Activated naive CD8-positive, alpha-beta T cell treated with anti-CD3 and anti-CD28 coated beads for 36 hours (primary cell): ENCODE measurements at places on chromosomes 4 and X. TPM values are rescaled to one million over a fixed set of nuclear protein-coding genes. Genes with fewer than 3 reads are reported as not detected.

DNA sequence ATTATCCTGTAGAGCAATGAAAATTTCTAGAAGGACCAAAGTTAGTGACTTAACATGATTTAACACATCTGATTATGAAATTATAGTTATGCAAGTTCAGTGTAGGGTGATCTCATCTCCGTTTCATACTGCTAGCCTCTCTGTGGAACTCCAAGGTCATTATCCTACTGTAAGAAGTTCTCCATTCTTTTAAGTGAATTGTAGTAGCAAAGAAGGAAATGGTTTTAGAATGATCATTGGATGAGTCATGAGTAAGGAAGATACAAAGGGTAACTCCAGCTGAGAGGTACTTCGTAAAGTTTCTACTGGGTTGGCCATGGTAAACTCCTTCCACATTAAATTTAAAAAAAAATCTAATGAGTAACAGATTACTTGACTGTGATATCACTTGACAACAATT is 215.0 kb upstream of the GIMD1 start:
- H3K4me1 ChIP-seq = no peaks in the 10 kb centered on the region
- no peak overlapping the region for H3K27ac ChIP-seq
- H3K4me3 ChIP-seq = no peak overlapping the region
- H3K36me3 ChIP-seq = no peaks in the 10 kb centered on the region
- DNase-seq = no peak

GRCh38 chr4:165079476-165079875 is 25.8 kb downstream of the TRIM75 start:
- DNase-seq = no peak
- H3K27ac ChIP-seq = no peak overlapping the region
- H3K4me3 ChIP-seq = no peak overlapping the region
- H3K27me3 ChIP-seq = no peaks in the 10 kb centered on the region
- H3K36me3 ChIP-seq = peaks cover 10% of the 10 kb centered on the region
- no peaks in the 10 kb centered on the region for H3K4me1 ChIP-seq

GRCh38 chr4:70704931-70705182 is 16.5 kb downstream of the UTP3 start:
- H3K27me3 ChIP-seq = no peaks in the 10 kb centered on the region
- H3K4me3 ChIP-seq = peak overlapping the region; percentile 55

Gene NBDY
- total RNA-seq = 50.0 TPM

DNA sequence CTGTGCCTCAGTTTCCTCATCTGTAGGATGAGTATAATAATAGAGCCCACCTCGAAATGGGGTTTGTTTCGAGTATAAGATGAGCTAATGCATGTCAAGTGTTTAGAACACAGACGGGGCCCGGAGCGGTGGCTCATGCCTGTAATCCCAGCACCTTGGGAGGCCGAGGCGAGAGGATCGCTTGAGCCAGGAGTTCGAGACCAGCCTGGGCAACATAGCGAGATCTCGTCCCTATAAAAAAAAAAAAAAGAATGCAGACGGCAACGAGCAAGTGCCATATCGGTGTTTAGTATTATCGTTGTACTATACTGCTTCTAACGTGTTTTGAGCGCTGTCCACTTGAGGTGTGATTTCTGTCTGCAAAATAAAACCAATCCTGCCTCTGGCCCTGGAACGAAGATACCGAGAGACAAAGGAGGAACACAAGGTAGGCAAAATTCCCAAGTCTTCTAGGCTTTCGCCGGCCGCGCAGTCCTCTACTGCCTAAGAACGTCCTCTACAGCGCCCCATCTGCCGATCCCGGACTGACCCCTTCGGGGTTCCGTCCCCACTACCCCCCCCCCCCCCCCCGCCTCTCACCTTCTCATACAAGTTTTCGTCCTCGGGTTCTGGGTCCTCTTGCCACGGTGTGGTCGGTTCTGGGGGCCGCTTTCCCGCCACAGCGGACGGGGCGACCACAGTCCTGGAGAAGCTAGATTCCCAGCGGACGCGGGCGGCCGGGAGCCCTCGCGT is 442 bp downstream of the NDUFB11 start:
- H3K36me3 ChIP-seq = peaks cover 47% of the 10 kb centered on the region
- H3K4me3 ChIP-seq = peak overlapping the region; percentile 97
- peaks cover 19% of the 10 kb centered on the region for H3K4me1 ChIP-seq
- no peak for DNase-seq
- H3K27ac ChIP-seq = peak overlapping the region; percentile 99
- no peaks in the 10 kb centered on the region for H3K27me3 ChIP-seq

- H3K27me3 ChIP-seq = no peaks in the 10 kb centered on the region
- H3K4me3 ChIP-seq = no peak overlapping the region
- H3K4me1 ChIP-seq = no peaks in the 10 kb centered on the region
- H3K27ac ChIP-seq = no peak overlapping the region
- H3K36me3 ChIP-seq = no peaks in the 10 kb centered on the region
Measured at GRCh38 chr4:70356185-70356584, 4.4 kb upstream of the SMR3A start.

Gene PLXNB3
- total RNA-seq = 4.2 TPM

Gene POU3F4
- not detected for total RNA-seq

- no peaks in the 10 kb centered on the region for H3K4me1 ChIP-seq
- H3K27ac ChIP-seq = no peak overlapping the region
- peaks cover 47% of the 10 kb centered on the region for H3K36me3 ChIP-seq
Measured at GRCh38 chr4:122952028-122952427, 29.6 kb upstream of the NUDT6 start.

DNA sequence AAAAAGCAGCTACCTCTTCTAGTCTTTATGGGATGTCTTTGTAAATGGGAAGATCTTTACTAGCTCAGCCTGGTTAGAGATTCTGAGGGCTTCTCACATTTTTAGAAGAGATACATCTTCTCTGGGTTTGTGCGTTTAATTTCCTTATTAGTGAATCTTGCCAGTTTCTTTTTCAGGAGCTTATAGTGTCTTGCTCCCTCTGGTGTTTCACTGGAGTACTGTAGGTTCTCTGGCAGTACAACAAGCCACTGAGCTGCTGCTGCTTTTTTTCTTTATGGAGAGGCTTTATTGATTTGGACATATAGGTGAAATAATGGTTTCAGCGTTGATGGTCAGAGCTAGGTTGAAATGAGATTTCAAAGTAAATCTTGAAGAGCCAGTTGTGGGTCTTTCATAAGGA is 82.9 kb downstream of the LAS1L start:
- peaks cover 3% of the 10 kb centered on the region for H3K36me3 ChIP-seq
- H3K27ac ChIP-seq = no peak overlapping the region
- no peak overlapping the region for H3K4me3 ChIP-seq
- no peak for DNase-seq
- H3K4me1 ChIP-seq = no peaks in the 10 kb centered on the region

Gene CFAP99
- not detected for total RNA-seq

DNA sequence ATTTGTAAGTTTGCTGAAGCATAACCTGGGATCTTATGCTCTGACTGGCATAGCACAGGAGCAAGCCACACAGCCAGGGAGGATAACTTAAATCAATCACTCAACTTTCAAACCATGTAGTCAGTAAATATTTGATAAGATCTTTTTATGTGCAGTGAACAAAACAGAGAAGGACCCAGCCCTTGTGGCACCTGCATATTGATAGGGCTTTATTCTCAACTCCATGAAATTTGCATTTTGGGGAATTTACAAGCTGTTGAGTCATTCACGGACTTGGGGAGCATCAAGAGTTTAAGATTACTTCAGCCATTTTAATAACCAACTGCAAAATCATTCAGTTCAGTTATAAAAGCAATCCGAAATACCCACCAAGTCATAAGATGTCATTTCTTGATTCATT is 122.6 kb downstream of the COMMD8 start:
- H3K36me3 ChIP-seq = no peaks in the 10 kb centered on the region
- peaks cover 8% of the 10 kb centered on the region for H3K27me3 ChIP-seq
- no peak overlapping the region for H3K4me3 ChIP-seq
- no peak overlapping the region for H3K27ac ChIP-seq
- no peaks in the 10 kb centered on the region for H3K4me1 ChIP-seq

DNA sequence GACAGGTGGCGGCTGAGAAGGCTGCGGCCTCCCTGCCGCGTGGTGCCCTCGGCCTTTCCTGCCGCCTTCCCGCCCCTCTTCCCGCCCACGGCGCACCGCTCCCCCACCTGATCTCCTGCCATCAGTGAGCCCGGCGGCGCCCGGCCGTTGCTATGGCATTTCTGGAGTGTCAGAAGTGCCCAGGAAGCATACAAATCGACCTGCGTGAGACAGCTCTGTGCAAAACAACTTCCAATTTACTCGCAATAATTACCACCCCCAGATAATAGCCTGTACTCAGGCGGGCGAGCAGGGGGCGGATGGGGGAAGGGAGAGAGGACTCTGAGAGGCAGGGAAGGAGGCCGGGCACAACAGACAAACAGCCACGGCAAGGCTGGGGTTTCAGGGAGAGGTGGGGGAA is 16.6 kb upstream of the ERCC6L start:
- peaks cover 29% of the 10 kb centered on the region for H3K27me3 ChIP-seq
- H3K36me3 ChIP-seq = no peaks in the 10 kb centered on the region
- no peak for DNase-seq
- H3K4me3 ChIP-seq = no peak overlapping the region
- H3K4me1 ChIP-seq = peaks cover 7% of the 10 kb centered on the region

GRCh38 chr4:107037199-107037584 is 1.1 kb upstream of the DKK2 start:
- H3K4me1 ChIP-seq = peaks cover 28% of the 10 kb centered on the region
- H3K36me3 ChIP-seq = peaks cover 2% of the 10 kb centered on the region
- H3K27me3 ChIP-seq = peaks cover 72% of the 10 kb centered on the region
- no peak overlapping the region for H3K27ac ChIP-seq
- no peak for DNase-seq

- H3K4me1 ChIP-seq = no peaks in the 10 kb centered on the region
- no peaks in the 10 kb centered on the region for H3K36me3 ChIP-seq
- H3K27me3 ChIP-seq = no peaks in the 10 kb centered on the region
Measured at GRCh38 chr4:79233820-79234219, 92.0 kb downstream of the NAA11 start.

Gene UGT2B15
- not detected for total RNA-seq

DNA sequence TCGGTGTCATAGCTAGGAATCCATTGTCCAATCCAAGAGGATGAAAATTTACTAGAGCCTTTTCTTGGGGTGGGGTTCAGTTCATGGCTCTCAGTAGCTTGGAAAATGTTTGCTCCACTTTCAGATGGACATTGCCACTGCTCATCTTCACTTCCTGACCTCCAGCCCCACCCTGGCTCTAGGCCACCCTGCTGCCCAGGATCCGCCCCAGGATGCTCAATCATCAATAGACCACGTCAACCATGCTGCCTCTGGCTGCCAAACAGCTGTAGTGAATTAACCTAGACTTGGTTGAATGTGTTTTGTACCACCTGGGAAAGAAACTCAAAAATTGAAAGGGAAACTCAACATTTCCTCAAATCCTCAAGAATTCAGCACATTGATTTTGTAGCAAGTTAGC is 37.2 kb upstream of the HSD17B10 start:
- no peak overlapping the region for H3K27ac ChIP-seq
- peaks cover 3% of the 10 kb centered on the region for H3K27me3 ChIP-seq
- no peaks in the 10 kb centered on the region for H3K36me3 ChIP-seq
- H3K4me3 ChIP-seq = no peak overlapping the region
- DNase-seq = no peak

- H3K4me1 ChIP-seq = no peaks in the 10 kb centered on the region
- DNase-seq = no peak
- no peak overlapping the region for H3K27ac ChIP-seq
- H3K36me3 ChIP-seq = no peaks in the 10 kb centered on the region
Measured at GRCh38 chr4:104649631-104650030, 154.9 kb upstream of the CXXC4 start.

- H3K36me3 ChIP-seq = no peaks in the 10 kb centered on the region
- H3K4me3 ChIP-seq = no peak overlapping the region
- no peaks in the 10 kb centered on the region for H3K27me3 ChIP-seq
- H3K4me1 ChIP-seq = peaks cover 2% of the 10 kb centered on the region
- H3K27ac ChIP-seq = no peak overlapping the region
- no peak for DNase-seq
Measured at GRCh38 chrX:69028761-69029120, 136.5 kb downstream of the PJA1 start.

Gene DLG3
- total RNA-seq = 25.8 TPM
